ENCODE measurements at places on chromosomes 7 and 10. TPM values are rescaled to one million over a fixed set of nuclear protein-coding genes. Genes with fewer than 3 reads are reported as not detected.

- no peak for DNase-seq
Observed at GRCh38 chr10:60870416-60870728, 73.6 kb downstream of the RHOBTB1 start.

DNA sequence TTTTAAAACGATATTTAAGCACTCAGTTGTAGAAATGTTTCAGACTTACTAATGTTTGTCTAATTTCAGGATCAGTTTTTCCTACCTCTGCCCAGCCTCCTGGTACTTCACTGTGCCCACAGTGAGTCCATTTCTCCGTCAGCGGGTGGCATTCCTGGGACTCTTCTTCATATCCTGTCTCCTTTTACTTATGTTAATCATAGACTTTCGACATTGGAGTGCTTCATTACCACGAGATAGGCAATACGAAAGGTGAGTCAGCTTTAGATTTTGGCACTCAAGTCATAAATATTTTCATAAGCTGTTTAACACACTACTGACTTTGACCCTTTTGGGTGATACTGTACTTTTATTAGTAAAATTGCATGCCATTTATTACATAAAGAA, 2.1 kb downstream of the ENTPD7 start:
- no peak for DNase-seq

DNA sequence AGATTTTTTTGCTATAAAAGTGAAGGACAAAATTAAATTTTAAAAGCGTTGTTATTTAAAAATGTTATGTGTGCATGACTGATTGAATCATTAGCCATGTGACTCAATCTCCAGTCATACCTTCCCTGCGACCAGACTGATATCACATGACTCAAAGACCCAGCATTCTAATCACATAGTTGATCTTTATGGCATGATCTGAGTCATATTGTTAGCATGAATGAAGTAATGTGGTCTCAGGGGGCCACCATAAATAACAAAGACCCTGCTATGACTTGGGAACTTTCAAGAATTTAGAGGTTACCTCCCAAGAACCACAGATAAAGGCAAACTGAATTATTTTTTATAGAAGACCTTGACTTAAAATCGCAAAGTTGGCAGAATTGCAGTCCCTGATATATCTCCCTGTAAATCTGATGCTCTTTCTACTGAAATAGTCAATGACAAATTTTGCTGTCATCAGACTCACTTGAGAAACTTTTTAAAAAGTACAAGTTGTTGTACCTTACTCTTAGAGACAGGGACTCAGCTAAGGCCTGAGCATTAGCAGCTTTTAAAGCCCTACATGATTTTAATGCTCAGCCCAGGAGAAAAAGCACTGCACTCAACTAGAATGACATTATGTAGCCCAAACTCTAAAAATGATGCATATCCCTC, 717.3 kb downstream of the XPNPEP1 start:
- DNase-seq, result no peak

GRCh38 chr7:122970740-122971725, 24.5 kb downstream of the TAS2R16 start:
- DNase-seq, result no peak

SYNPO2L gene
- total RNA-seq, result 0.20 TPM

ADIRF gene
- total RNA-seq, result not detected

BICC1 gene
- 2.5 TPM for total RNA-seq

GRCh38 chr10:79266543-79267312, 80.5 kb upstream of the PPIF start:
- DNase-seq, result no peak

DNA sequence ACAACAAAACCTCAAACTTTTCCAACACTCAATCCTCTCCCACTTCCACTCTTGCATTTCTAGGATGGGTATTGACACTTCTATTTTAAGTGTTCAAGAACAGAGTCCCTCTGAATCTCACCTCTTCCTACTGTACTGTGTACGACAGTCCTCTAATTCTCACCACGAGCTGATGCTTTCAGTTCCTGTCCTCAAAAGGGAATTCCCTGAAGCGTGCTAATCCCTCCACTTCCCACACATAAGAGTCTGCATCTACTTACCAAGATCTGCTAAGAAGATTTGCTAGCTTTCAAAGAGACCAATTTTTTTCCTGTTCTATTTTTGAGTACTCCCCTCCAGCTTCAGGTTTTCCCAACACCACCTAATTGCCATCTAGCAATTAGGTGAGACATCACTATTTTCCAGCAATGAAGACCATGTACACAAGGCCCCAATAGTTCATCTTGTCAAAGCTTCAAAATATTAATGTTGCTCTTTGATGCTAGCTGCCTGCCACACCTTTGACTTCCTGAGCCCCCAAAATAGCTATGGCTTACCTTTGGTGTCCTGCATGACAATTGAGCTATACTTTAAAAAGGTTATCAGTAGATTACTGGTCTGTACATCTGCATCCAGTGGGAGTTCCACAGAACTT, 54.4 kb downstream of the ARMH3 start:
- DNase-seq, result no peak

DNA sequence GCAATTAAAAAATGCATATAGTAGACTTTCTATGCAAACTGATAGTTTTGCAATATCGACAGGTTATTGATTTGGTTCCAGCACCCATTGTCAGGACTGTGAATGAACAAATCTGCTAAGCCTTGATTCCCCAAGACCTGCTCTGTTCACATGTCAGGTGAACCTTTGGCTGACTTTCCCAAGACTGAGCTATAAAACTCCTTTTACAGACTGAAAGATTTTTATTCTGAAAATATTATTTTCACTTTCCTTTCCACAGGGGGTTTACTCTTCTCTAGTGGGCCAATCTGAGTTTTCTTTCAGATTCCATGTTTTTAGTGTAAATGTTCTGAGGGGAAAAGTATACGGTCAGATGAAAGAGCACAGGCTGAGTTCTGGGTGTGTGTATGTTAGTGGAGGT, 199.2 kb upstream of the BMPER start:
- no peak for DNase-seq

DNA sequence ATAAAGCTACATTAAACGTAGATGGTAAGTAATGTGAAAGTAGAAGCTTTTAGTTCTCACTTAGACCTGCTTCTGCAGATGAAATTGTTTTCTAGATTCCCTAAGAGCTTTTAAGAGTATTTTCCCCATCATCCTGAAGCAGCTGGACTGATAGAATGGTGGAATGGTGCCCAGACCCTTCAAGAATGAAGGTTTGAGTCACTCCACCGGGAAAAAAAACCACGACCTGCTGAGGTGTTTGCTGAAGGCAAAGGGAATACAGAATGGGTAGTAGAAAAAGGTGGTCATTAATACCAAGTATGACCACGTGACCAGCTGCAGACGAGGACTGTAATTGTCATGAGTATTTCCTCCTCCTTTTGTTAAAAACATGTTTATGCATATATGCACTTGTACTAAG, 79.2 kb upstream of the PTPRZ1 start:
- no peak for DNase-seq

DNA sequence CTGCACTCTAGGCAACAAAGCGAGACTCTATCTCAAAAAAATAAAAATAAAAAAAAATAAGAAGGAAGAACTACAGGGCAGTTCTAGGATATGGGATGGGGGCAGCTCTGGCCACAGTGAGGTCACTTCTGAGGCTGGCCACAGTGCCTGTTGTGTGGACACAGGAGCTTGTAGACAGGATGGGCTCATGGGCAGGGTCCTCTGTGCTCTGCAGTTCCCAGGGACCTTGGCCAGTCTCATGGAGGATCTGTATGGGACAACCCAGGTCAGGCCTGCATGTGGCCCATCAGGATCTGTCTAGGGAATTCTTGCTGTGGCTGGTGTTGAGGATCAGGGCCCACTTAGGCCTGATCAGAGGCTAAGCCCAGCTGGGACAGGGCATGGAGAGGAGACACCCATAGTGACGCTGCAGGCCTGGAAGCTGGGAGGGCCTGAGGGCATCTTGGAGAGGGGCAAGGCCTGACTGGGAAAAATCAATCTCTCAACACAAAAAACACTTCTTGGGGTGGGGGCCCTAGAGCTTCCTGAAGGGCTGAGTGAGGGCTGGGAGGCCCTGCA, 19.4 kb upstream of the PAX2 start:
- no peak for DNase-seq

GRCh38 chr7:98418271-98418635, 17.4 kb upstream of the BAIAP2L1 start:
- no peak for DNase-seq

- peak; percentile 16 for DNase-seq
Observed at GRCh38 chr10:17453373-17454091, 863 bp downstream of the ST8SIA6 start.

RGS10 gene
- total RNA-seq, result 9.5 TPM

GRCh38 chr7:28078036-28078901, 102.3 kb downstream of the JAZF1 start:
- DNase-seq, result peak; percentile 42

DNA sequence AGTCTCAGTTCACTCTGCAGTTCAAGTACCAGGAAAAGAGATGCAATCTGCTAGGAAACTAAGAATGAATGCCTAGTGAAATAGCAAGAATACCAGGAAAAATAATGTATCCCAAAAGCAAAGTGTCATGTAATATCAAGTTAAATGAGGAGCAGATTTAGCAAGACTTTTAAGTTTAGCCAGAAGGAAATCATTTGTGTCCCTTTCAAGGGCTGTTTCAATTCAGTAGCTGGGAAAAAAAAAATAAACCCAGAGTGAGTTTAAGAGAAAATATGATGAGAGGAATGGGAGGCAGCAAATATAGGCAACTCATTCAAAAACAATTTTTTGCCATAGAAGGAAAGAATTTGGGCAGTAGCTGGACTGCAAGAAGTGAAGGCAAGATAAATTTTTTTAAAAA, 135.8 kb downstream of the DGKB start:
- DNase-seq, result no peak

CPN1 gene
- not detected for total RNA-seq

- DNase-seq, result no peak
Observed at GRCh38 chr7:143393267-143394041, 12.3 kb downstream of the ZYX start.

TSPAN33 gene
- 16.7 TPM for total RNA-seq

GRCh38 chr7:149310113-149310836, 48.3 kb downstream of the ZNF783 start:
- DNase-seq, result no peak

- DNase-seq, result no peak
Observed at GRCh38 chr10:34299105-34299611, 515.9 kb downstream of the PARD3 start.

MRLN gene
- total RNA-seq, result not detected

- DNase-seq, result peak; percentile 30
Observed at GRCh38 chr7:5424749-5425506, 1.3 kb upstream of the TNRC18 start.

DNA sequence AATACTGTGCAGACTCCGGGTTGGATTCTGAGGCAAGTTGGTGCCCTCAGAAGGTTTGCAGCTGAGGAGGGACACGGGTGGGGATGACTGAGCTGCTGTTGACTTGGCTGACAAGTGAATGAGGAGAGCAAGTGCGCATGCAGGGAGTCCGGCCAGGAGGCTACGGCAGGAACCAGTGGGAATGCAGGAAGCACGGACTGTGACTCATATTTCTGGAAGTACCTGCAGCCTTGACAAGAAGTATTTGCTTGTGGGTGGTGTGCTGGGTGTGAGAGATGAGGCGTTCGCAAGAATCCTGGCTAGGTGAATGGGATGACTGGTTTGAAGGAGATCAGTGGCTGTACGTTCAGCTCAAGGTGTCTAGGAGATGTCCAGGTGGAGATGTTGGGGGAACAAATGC, 30.8 kb upstream of the FXYD4 start:
- no peak for DNase-seq

- no peak for DNase-seq
Observed at GRCh38 chr7:91311839-91312238, 47.6 kb downstream of the FZD1 start.

DNA sequence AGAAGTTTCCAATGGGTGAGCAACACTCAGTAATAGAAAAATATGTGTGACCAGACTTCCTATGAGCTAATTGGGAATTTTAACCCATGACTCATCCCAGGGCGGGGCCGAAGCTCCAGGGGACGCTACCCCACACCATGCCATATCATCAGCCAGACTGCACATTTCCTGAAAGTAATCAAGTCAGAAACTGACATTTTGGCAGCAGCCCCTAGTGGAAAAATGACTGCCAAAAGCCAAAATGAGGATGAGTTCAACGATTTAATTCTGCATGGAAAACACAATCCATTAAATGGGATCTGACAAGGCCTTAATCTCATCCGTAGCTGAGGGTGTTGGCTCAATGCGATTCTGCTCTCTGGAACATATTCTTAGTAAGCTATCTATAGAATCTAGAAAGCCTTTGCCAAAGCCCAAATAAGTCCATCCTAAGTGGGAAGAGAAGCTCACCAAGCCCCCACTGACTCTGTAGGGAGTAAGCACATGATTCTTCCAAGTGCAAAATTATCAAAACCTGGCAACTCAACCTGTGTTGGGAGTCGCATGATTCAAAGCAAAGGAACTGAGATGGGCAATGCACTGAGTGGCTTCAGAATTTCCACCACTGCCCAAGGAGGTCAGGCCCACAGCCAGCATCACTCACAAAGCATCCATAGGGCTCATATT, 93.1 kb upstream of the PDE1C start:
- no peak for DNase-seq
